ENCODE measurements at places on chromosomes 6 and 20.
A peak's percentile ranks its signal among the peaks of the same experiment; 100 is the strongest.

- H3K4me3 ChIP-seq, result no peak overlapping the region
- peaks cover 16% of the 10 kb centered on the region for H3K27me3 ChIP-seq
- H3K36me3 ChIP-seq, result no peaks in the 10 kb centered on the region
These were observed 9.0 kb upstream of the MAP3K7 start for GRCh38 chr6:90595854-90596253.

DNA sequence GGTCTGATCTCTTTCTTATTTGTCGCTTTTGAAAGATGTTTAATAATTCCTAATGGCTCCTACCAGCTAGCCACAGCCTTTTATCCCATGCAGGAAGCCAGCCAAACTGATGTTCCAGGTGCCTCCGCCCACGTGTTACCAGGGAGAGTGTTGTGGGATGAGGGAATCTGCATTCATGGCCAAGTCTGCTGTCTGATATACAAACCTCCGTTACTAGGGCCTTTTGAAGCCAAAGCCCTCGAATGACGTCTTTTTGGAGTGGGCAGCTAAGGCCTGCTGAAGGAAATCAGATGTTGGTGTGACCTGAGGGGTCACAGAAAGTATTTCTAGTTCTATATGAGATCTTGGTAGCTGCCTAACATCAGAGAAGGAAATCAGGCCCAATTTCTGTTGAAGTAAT is 21.3 kb downstream of the STK35 start:
- no peaks in the 10 kb centered on the region for H3K27me3 ChIP-seq
- DNase-seq, result no peak
- peaks cover 7% of the 10 kb centered on the region for H3K36me3 ChIP-seq

DNA sequence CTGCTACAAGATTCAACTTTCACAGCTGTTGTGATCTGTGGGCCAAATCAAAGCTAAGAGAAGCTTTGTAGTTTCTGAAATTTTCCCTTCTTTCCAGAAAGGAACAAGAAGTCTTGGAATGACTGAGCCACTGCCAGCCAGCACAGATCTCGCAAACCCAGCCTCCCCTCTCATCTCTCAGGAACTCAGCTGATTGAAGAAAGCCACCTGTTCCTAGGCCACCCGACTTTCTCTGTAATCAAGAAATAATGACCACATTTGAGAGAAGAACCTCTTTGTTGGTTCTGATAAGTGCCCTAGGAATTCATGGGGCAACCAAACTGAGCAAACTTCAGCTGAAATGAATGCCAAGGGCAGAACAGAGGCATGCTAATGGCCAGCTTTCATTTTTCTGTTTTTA is 61.7 kb downstream of the HDGFL1 start:
- H3K27ac ChIP-seq, result no peak overlapping the region
- H3K36me3 ChIP-seq, result no peaks in the 10 kb centered on the region
- no peak overlapping the region for H3K4me3 ChIP-seq
- no peaks in the 10 kb centered on the region for H3K4me1 ChIP-seq

GRCh38 chr6:3894590-3895311 is 45.6 kb downstream of the FAM50B start:
- H3K36me3 ChIP-seq, result no peaks in the 10 kb centered on the region
- DNase-seq, result no peak

GRCh38 chr20:30598460-30599230 is 658.8 kb upstream of the DEFB115 start:
- no peak overlapping the region for H3K27ac ChIP-seq
- no peak for DNase-seq
- H3K4me1 ChIP-seq, result no peaks in the 10 kb centered on the region
- H3K36me3 ChIP-seq, result no peaks in the 10 kb centered on the region
- no peak overlapping the region for H3K4me3 ChIP-seq

GRCh38 chr6:126033696-126034095 is 47.4 kb downstream of the TRMT11 start:
- no peak for DNase-seq
- peaks cover 24% of the 10 kb centered on the region for H3K36me3 ChIP-seq
- no peak overlapping the region for H3K27ac ChIP-seq
- no peaks in the 10 kb centered on the region for H3K4me1 ChIP-seq

DNA sequence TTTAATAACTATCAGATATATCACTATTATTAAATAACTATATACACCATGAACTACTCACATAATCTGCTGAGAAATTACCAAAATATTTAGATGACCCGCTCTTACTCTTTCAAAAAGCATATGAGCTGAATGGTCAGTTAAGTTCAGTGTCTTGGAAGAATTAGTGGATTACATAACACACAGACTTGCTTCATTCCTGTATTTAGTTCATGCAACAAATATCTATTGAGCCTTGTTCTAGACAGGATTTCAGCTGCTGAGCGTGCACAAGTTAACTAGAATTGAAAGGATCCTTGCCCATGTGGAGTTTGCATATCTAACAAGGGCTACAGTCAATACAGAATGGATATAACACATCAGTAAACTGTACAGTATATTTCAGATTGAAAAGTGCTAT is 566.2 kb downstream of the CBLN4 start:
- H3K27me3 ChIP-seq, result no peaks in the 10 kb centered on the region
- no peak for DNase-seq
- H3K4me3 ChIP-seq, result no peak overlapping the region

GRCh38 chr6:75952128-75952527 is 120.3 kb downstream of the IMPG1 start:
- DNase-seq, result no peak
- H3K4me1 ChIP-seq, result no peaks in the 10 kb centered on the region
- no peaks in the 10 kb centered on the region for H3K36me3 ChIP-seq
- H3K4me3 ChIP-seq, result no peak overlapping the region

GRCh38 chr6:148307405-148307804 is 35.2 kb upstream of the SASH1 start:
- no peaks in the 10 kb centered on the region for H3K27me3 ChIP-seq
- H3K4me1 ChIP-seq, result no peaks in the 10 kb centered on the region
- no peak for DNase-seq
- H3K27ac ChIP-seq, result no peak overlapping the region

GRCh38 chr6:128114164-128114563 is 213.3 kb upstream of the THEMIS start:
- no peaks in the 10 kb centered on the region for H3K4me1 ChIP-seq
- H3K4me3 ChIP-seq, result no peak overlapping the region
- DNase-seq, result no peak
- no peaks in the 10 kb centered on the region for H3K27me3 ChIP-seq

DNA sequence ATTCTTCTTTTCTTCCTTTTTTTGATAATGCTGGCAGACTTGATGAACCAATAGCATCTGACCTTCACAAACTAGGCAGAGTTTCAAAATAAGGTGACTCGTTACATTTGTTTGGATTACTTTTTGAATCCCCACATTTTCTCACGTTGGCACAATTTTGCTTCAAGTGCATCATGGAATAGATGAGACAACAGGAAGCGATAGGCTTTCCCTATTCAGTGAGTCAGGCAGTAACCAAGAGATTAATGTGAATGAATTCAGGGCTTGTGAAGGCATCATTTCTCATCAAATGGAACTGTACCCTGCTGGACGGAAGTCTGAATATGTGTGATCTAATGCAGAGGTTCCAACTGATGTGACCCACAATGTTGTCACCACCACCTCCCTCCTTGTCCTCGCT is 10.7 kb downstream of the RFPL4B start:
- no peak overlapping the region for H3K27ac ChIP-seq
- DNase-seq, result no peak
- no peaks in the 10 kb centered on the region for H3K36me3 ChIP-seq
- no peaks in the 10 kb centered on the region for H3K4me1 ChIP-seq

GRCh38 chr20:20237093-20237959 is 130.6 kb upstream of the INSM1 start:
- H3K4me1 ChIP-seq, result no peaks in the 10 kb centered on the region
- no peaks in the 10 kb centered on the region for H3K36me3 ChIP-seq
- peak; percentile 9 for DNase-seq
- H3K4me3 ChIP-seq, result no peak overlapping the region
- H3K27me3 ChIP-seq, result no peaks in the 10 kb centered on the region
- H3K27ac ChIP-seq, result no peak overlapping the region

DNA sequence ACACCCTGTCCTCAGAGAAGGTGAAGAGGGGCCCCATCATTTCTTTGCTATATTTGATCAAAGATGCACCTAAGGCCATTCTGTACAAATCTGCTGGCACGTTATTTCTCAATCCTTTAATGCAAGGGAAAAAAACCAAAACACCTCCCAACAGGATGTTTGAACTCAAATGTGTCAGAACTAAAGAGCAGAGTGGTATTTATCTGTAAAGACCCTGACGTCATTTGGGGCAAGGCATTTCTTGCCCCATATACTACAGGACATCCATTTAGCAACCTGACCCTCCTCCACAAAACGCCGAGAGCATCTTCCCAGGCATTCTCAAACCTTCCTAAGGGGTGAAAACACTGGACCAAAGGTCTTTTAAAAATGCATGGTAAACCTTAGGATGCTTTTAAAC is 50.8 kb downstream of the ZMYND8 start:
- no peak for DNase-seq
- H3K4me1 ChIP-seq, result no peaks in the 10 kb centered on the region
- no peaks in the 10 kb centered on the region for H3K27me3 ChIP-seq
- H3K27ac ChIP-seq, result no peak overlapping the region

DNA sequence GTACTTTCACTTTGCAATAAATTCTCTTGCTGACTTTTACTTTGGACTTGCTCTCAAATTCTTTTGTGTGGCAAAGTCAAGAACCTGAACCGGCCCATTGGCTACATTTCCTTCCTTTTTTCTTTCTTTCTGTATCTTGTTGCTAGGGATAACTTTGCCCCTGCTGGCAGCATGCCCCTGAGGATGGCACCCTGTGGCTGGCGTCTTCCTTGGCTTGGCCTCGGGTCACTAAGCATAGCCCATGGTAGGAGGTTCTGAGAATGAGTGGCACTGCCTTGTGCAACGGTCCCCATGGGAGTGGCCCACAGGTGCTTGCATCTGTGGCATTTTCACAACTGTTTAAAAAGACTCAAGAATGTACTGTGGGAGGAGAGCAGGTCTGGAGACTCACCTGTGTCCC is 14.0 kb upstream of the HLA-F start:
- no peaks in the 10 kb centered on the region for H3K36me3 ChIP-seq
- H3K27me3 ChIP-seq, result no peaks in the 10 kb centered on the region
- peak overlapping the region; percentile 3 for H3K4me3 ChIP-seq
- H3K4me1 ChIP-seq, result peaks cover 15% of the 10 kb centered on the region
- no peak for DNase-seq

GRCh38 chr20:45098103-45098773 is 2.7 kb downstream of the KCNS1 start:
- H3K27me3 ChIP-seq, result peaks cover 20% of the 10 kb centered on the region
- H3K4me3 ChIP-seq, result peak overlapping the region; percentile 41
- no peak for DNase-seq

- no peaks in the 10 kb centered on the region for H3K36me3 ChIP-seq
- H3K27ac ChIP-seq, result peak overlapping the region; percentile 76
- H3K4me1 ChIP-seq, result peaks cover 20% of the 10 kb centered on the region
- no peaks in the 10 kb centered on the region for H3K27me3 ChIP-seq
These were observed 243.6 kb downstream of the KHDRBS2 start for GRCh38 chr6:62042429-62042828.

DNA sequence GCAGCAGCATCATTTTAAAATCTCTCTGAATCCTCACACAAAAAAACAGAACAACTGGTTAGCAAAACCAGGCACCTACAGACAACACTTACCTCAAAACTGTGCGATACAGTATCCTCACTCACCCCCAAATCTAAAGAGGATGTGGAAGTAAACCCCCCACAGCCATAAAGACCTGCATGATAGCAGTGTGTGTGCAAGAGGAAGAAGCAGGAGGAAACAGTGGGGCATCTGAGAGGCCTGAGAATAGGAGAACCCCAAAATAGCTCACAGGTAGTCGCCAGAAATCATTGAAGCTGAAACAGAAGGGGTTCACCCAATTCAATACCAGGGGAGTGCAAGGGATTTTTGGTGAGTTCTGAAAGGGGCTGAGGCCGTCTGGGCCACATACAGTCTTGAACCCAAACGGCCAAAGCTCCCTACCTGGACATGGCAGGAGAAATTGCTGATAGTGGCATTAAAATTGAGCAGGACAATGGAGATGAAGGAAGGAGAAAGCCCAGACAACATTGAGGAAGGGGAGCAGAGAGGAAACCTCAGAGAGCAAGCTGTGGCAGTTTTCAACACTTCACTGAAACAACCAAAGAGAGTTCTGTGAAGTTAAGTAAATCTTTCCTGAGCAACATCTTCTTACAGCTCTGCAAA is 129.7 kb downstream of the FIG4 start:
- H3K4me1 ChIP-seq, result peaks cover 24% of the 10 kb centered on the region
- no peak overlapping the region for H3K4me3 ChIP-seq
- peaks cover 22% of the 10 kb centered on the region for H3K36me3 ChIP-seq
- H3K27me3 ChIP-seq, result no peaks in the 10 kb centered on the region
- peak overlapping the region; percentile 73 for H3K27ac ChIP-seq

Measured in B cell (primary cell).